Gastrocnemius medialis (tissue), 4 donors: ENCODE measurements at places on chromosomes 6 and 20. TPM values are rescaled to one million over a fixed set of nuclear protein-coding genes. Genes with fewer than 3 reads are reported as not detected.
A peak's percentile ranks its signal among the peaks of the same experiment; 100 is the strongest.

DNA sequence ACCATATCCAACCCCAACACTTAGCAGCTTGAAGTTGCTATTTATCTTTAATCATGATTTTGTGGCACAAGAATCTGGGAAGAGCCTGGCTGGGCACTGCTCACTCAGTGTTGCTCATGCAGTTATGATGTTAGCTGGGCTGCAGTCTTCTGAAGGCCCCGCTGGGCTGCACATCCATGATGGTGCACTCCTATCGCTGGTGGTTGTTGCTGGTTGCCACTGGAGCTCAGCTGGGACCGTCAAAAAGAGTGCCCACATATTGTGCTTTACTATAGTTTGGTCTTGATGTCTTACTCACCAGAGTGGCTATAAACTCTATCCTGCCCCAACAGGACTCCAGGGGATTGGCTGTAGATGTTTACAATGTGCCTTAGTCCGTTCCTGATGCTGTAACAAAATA is 137.8 kb downstream of the PCSK2 start:
- no peak for DNase-seq

- DNase-seq, result no peak
Measured at GRCh38 chr6:164252948-164253347, 838.4 kb downstream of the QKI start.

DNA sequence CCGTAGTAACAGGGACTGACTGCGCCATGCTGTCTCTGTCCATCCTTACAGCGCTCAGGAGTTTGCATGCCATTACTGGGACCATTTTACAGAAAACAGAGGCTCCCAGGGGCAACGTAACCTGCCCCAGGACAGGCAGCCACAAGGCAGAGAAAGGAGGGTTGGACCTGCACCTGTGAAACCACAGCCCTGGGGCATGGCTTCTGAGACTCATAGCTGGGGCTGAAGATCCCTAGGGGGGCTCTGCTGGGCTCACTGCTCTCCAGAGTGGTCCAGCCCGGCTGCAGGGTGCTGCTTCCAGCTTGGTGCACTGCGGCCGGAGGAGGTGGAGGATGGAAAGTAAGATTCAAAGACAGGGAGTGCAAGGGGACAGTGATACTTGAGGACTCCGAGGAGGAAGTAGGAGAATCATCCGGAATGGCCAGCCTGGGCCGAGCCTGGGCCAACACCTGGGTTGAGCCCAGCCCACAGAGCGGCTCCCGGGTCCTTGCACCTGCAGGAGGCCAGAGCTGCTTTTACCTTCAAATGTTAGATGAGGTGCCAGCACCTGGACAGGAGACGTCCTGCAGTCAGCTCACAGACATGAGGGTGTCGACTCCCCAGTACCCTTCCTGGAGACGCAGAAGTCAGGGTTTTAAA is 183.2 kb downstream of the CDH4 start:
- DNase-seq, result no peak

DNA sequence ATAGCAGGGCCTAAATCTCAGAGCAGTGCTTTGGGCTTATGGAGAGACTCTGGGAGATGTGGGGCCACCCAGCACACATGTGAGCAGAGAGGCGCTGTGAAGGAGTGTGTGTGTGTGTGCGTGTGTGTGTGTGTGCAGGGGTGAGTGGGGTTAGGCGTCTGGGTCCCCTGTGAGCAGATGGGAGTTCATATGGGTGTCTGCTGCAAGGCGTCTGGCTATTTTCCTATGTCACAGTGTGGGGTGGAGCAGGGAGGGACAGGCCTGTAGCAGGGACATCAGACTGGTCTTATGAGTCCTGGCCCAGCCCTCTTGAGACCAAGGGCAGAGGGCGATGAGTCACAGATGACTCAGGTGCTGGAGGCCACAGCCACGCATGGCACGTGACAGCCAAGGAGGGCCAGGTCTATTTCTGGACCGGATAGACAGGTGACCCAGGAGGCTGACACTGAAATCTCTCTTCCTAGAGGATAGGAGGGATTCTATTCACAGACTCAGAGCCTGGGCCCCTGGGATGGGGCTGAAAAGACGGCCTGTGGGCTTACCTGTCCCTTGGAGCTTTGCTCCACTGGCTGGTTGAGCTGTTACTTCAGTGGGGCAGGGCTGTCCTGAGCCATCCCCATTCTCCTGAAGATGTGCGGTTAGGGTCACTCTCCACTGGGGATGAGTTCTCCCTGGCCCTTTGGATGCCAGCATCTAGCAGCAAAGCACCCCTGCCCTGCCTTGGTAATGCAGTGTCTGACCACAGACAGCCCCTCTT is 28.9 kb downstream of the VEGFA start:
- peak; percentile 98 for DNase-seq

- DNase-seq, result peak; percentile 18
Measured at GRCh38 chr6:25192590-25193459, 86.3 kb upstream of the CARMIL1 start.

DEFB124 gene
- not detected for total RNA-seq

GRM1 gene
- not detected for total RNA-seq

TRIM40 gene
- total RNA-seq, result not detected
